ENCODE measurements at places on chromosomes 7 and 10.
A peak's percentile ranks its signal among the peaks of the same experiment; 100 is the strongest.

DNA sequence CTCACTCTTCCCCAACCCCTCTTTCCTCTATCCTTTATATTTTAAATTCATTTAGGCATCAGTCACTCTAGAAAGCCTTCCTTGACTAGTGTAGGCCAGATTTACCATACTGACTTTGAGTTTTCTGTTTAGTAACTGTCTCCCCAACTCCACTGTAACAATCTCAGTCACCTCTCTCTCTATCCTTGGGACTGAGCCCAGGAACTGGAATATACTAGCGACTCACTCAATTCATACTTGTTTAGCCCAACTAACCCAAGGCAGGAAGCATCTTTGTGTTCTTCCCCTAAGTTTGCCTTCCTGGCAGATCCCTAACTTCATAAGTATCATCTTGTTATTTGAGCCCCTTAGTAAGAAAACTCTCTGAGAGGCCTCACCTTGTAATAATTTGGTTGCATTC, 19.1 kb downstream of the PLCE1 start:
- DNase-seq: no peak

GRCh38 chr10:110502851-110503301, 5.2 kb downstream of the DUSP5 start:
- DNase-seq: peak; percentile 82

DNA sequence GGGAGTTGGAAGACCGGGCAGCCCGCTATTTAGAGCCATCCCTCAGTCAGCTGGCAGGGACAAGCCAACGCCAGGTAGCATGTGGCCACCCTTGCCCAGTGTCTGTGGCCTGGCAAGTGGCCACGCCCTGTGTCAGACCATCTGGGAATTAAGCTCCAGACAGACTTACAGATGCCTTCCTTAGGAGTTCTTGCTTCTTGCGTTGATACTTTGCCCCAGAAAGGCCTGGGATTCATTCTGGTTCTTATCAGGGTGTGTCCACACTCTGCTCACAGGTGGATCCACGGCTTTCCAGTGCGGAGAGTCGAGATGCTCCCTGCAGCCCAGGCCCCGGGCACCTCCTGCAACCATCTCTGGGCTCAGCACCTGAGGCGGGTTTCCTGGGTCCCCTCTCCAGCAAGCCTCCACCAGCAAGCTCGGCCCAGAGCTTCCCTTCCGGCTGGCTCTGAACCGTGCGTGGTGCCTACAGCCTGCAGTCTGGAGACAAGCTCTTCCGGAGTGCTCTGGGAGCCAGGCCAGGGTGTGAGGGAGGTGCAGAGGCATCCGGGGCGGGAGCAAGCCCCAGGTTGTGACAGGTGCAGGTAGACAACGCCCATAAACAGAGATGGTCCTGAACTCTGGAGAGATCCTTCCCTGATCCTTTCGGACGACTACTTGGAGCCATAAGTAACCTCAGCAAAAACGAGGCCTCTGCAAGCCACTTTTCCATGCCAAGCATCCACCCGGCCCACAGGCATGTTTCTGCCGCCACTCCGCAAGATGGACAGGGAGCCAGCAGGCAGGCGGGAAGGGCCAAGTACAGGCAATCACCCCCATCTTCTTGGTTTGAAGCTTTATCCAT, 32.3 kb upstream of the PPIF start:
- DNase-seq: no peak

DNA sequence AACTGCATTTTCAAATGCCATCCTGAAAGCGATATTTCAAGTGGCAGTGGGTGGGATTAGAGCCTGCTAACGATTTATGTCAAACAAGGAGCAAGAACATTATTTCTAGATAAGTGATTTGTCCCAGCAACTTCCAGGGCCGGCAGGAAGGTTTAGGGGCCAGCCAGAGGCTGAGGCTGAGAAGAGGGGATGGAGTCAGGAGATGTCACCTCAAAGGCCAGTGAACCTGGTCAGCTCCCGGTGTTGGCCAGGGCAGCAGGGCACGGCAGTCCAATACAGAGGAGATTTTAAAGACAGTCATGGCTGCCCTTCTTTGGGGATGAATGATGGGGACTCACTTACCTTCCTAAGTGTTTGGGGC, 105.7 kb upstream of the PPIF start:
- DNase-seq: no peak

DNA sequence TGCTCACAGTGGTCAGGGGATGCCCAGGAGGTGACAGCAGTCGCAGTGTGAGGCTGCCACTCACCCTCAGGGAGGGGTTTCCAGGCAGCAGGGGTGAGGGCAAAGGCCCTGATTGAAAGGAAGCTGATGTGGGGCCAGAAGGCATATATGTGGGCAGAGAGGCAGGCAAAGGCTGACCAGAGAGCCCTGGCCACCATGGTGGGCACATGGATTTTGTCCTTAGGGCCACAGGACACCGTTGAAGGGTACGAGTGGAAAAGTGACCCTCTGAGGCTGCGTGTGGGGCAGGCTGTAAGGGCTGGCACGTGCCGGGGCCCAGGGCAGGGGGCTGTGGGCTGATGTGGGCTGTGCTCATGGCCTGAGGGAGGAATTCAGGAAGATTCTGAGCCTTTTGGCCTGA, 57.5 kb upstream of the ZNF32 start:
- DNase-seq: no peak

DNA sequence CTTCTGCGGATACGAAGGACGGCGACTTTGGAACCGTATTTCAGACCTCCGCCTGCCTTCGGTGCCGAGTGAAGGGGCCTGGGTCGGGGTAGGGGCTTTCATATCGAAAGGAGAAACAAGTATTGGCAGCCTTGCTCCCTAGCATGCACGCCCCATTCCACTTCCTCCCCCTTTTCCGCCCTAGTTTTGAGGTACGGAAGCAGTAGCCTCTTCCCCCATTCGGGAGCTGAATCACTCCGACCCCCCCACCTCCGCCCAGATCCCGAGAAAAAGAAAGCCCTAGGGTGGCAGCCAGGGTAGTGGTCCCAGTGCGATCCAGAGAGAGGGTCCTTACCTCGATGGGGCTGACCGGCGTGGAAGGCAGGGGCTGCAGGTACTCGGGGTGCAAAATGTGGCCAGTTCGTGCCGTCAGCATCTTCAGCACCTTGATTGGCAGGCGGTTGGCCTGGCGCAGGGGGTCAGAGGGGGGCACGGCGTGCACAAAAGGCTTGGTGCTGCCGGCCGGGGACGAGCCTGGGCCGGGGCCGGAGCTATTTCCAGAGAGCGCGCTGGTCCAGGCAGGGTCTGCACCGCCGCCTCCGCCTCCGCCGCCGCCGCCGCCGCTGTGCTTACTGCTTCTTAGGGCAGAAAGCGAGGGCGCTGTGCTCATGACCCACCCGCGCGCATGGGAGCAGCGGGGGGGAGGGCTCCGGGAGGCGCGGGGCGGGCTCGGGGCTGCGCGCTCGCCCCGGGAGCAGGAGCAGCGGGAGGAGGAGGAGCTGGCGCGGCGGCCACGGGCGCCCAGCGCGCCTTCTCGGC, 594 bp downstream of the ZNF503 start:
- DNase-seq: peak; percentile 15

DNA sequence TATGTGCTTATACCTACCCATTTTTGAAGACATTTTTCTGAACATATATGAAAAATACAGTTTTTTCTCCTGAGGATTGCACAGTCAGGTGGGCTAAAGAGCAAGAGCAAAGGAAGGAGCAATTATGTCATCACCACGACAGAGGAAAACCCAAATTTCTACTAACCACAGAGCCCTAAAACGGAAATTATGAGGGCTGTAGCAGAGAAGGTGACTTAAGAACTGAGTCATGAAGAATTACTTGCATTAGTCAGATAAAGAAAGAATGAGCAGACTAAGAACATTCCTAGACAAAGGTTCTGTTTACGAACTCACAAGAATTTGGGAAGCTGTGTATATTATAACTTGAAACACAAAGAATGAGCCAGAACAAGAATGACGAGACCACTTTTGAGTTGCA, 974.4 kb downstream of the NXPH1 start:
- no peak for DNase-seq
